ENCODE measurements at places on chromosomes 3 and 15. TPM values are rescaled to one million over a fixed set of nuclear protein-coding genes. Genes with fewer than 3 reads are reported as not detected.

COL8A1 gene
- total RNA-seq: 83.3 TPM

RHOV gene
- not detected for total RNA-seq

WNT7A gene
- not detected for total RNA-seq

FBXL2 gene
- 7.0 TPM for total RNA-seq

TUSC2 gene
- 41.2 TPM for total RNA-seq

ANP32A gene
- total RNA-seq: 48.4 TPM

CELSR3 gene
- 2.2 TPM for total RNA-seq

SUSD5 gene
- 2.2 TPM for total RNA-seq

NANOGP8 gene
- total RNA-seq: not detected

KBTBD8 gene
- total RNA-seq: 0.31 TPM

VWA5B2 gene
- 0.05 TPM for total RNA-seq

TMEM40 gene
- not detected for total RNA-seq

PTX3 gene
- 457 TPM for total RNA-seq

GOLGA6L7 gene
- total RNA-seq: not detected

SLC27A2 gene
- 0.06 TPM for total RNA-seq

DCLK3 gene
- total RNA-seq: not detected

ADGRG7 gene
- total RNA-seq: not detected

STRA6 gene
- not detected for total RNA-seq

ILDR1 gene
- not detected for total RNA-seq

IQCH gene
- total RNA-seq: 1.8 TPM

NXPE3 gene
- 25.3 TPM for total RNA-seq

BNC1 gene
- total RNA-seq: 0.68 TPM

SETD5 gene
- total RNA-seq: 54.9 TPM

LDHAL6B gene
- total RNA-seq: not detected

C3orf85 gene
- not detected for total RNA-seq

C15orf62 gene
- 0.25 TPM for total RNA-seq

IQGAP1 gene
- total RNA-seq: 150 TPM

GPR87 gene
- not detected for total RNA-seq

PROK2 gene
- total RNA-seq: not detected

GOLGA8N gene
- total RNA-seq: 3.6 TPM

ASB7 gene
- total RNA-seq: 9.2 TPM

CTDSPL gene
- total RNA-seq: 21.8 TPM

GOLGA8H gene
- 0.15 TPM for total RNA-seq

MEX3B gene
- 3.0 TPM for total RNA-seq

ZPLD1 gene
- not detected for total RNA-seq

GPR62 gene
- total RNA-seq: not detected

GPR27 gene
- 0.54 TPM for total RNA-seq

CPA3 gene
- not detected for total RNA-seq

EIF4E3 gene
- 5.6 TPM for total RNA-seq

FGD5 gene
- 5.6 TPM for total RNA-seq

LRRC15 gene
- not detected for total RNA-seq

FAM107A gene
- 1.2 TPM for total RNA-seq

EPHB3 gene
- total RNA-seq: 2.9 TPM

GAP43 gene
- 4.9 TPM for total RNA-seq
